GM12878 (cell line): ENCODE measurements at places on chromosomes 7 and 10. TPM values are rescaled to one million over a fixed set of nuclear protein-coding genes. Genes with fewer than 3 reads are reported as not detected.

DNA sequence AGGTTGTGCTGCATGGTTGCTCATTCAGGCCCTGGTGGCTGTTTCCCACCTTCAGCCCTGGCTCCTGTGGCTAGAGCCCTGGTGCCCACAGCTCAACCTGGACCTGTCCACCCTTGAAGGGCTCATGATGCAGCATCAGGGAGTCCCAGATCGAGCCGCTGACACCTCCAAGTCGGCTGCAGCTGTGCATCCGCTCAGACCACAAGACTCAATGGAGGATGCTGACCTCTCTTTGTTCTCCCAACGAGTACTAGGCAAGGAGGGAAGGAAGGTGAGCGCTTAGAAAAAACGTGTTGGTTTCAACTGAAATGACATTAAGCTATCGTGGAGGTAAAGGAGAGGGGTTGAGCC, 9.5 kb upstream of the C10orf95 start:
- no peaks in the 10 kb centered on the region for H3K36me3 ChIP-seq
- H3K4me1 ChIP-seq: peaks cover 16% of the 10 kb centered on the region
- H3K27ac ChIP-seq: no peak overlapping the region
- DNase-seq: no peak

DNA sequence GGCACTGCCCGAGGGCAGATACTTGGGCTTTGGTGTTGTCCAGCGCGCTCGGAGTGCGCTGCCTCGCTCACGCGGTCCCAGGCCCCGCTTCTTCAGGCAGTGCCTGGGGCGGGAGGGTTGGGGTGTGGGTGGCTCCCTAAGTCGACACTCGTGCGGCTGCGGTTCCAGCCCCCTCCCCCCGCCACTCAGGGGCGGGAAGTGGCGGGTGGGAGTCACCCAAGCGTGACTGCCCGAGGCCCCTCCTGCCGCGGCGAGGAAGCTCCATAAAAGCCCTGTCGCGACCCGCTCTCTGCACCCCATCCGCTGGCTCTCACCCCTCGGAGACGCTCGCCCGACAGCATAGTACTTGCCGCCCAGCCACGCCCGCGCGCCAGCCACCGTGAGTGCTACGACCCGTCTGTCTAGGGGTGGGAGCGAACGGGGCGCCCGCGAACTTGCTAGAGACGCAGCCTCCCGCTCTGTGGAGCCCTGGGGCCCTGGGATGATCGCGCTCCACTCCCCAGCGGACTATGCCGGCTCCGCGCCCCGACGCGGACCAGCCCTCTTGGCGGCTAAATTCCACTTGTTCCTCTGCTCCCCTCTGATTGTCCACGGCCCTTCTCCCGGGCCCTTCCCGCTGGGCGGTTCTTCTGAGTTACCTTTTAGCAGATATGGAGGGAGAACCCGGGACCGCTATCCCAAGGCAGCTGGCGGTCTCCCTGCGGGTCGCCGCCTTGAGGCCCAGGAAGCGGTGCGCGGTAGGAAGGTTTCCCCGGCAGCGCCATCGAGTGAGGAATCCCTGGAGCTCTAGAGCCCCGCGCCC, at the start of gene NPY:
Gene NPY (plus strand): TSS at position 294 of the 802 bp plus-strand sequence. CDS start 1,051 bp downstream, outside the sequence.
- no peaks in the 10 kb centered on the region for H3K36me3 ChIP-seq
- H3K4me3 ChIP-seq: peak within 1 kb of the TSS; percentile 43
- DNase-seq: no peak
- H3K4me1 ChIP-seq: peaks cover 7% of the 10 kb centered on the region; the same call in 1 of the 2 replicates
- H3K27ac ChIP-seq: no peak within 1 kb of the TSS
- peaks cover 15% of the 10 kb centered on the region for H3K27me3 ChIP-seq

DNA sequence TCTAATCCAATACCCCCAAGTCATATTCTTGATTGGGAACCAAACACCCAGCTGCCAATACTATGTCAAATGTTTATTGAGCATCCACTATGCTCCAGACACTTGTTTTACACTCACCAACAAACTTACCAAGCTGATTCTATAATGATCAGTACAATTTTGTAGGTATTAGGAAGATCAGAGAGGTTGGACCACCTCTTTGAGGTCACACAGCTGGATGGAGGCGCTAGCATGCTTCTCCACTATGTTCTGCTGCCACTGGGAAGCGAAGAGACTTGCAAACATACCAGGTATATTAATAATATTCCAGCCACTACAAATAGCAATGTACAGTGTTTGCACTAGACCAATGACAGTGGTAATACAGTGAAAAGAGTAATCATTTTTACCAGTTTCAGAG, 25.6 kb upstream of the SEPHS1 start:
- no peak overlapping the region for H3K27ac ChIP-seq
- no peaks in the 10 kb centered on the region for H3K4me1 ChIP-seq
- no peak overlapping the region for H3K4me3 ChIP-seq

GRCh38 chr7:79078273-79078672, 375.2 kb downstream of the MAGI2 start:
- H3K27ac ChIP-seq: no peak overlapping the region
- no peak for DNase-seq
- H3K36me3 ChIP-seq: no peaks in the 10 kb centered on the region
- no peaks in the 10 kb centered on the region for H3K27me3 ChIP-seq
- H3K4me3 ChIP-seq: no peak overlapping the region

- peak overlapping the region; percentile 30 for H3K27ac ChIP-seq
- no peaks in the 10 kb centered on the region for H3K36me3 ChIP-seq
- H3K27me3 ChIP-seq: no peaks in the 10 kb centered on the region
- peaks cover 23% of the 10 kb centered on the region for H3K4me1 ChIP-seq
- no peak overlapping the region for H3K4me3 ChIP-seq
Measured at GRCh38 chr10:89653410-89653869, 8.4 kb upstream of the PANK1 start.

DNA sequence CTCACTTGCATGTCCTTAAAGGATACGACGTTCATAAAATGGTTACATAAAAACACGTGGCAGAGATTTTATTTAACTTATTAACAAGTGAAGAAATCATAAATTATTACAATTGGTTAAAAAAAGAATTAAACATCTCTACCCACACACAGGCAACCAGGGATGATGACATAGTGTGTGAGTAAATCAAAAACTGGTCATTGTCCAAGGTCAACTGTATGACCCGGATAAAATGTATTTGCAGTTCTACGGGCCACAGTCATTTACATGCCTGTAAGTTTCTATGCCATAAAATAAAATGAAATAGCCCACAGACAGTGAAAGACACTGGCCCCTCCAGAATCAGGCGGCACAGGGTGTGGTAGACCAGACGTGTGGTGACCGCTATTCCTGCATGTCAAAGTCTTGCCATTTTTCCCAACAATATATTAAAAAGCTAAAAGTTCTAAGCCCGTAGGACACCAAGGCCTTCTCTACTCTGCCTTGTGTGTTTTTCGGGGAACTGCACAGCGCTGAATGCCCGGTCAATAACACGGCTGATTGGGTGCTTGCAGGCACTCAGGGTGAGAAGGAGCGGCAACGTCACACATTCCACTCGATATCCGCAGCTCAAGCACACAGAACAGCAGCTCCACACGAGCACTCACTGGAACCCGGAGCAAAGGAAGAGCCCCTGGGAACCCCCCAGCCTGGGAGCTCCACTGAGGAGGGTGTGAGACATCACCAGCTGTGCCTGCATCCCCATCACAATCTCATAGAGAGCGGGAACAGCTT, 143.3 kb upstream of the PPP2R2D start:
- no peaks in the 10 kb centered on the region for H3K36me3 ChIP-seq
- no peaks in the 10 kb centered on the region for H3K27me3 ChIP-seq
- no peak overlapping the region for H3K4me3 ChIP-seq
- no peaks in the 10 kb centered on the region for H3K4me1 ChIP-seq
- no peak overlapping the region for H3K27ac ChIP-seq
- DNase-seq: no peak

- peaks cover 40% of the 10 kb centered on the region for H3K4me1 ChIP-seq
- no peaks in the 10 kb centered on the region for H3K36me3 ChIP-seq
- H3K27ac ChIP-seq: peak overlapping the region; percentile 98
- H3K4me3 ChIP-seq: peak overlapping the region; percentile 43; the same call in 1 of the 2 replicates
Measured at GRCh38 chr7:45026013-45026412, 26.0 kb downstream of the CCM2 start.

DNA sequence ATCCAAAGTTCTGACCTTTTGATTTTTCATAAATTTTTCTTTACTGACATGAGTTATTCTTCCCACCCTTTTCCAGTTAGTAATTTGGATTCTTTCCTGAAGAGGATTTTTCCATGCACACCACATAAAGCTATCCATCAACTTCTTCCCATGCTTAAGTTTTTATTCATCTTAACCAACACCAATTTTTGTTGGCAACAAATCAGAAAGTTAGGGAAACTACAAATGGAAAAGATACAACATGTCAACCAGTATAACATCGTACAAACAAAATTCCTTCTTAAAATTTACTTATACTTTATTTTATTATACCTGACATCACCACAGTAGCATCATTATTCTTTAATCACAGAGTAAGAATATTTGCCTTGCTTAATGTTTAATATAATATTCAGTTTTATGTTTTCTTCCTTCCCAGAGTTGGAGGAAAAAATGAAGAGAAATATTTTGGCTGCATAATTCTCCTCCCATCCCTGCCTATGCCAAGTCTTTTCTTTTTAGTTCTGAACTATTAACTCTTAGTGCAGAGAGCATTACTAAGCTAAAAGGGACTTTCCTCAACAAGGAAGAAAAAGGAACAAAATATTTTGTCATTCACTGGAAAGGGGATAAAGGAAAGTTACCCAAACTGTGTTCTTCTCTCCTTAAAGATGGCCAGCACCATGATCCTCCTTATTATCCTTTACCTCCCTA, 67.5 kb upstream of the MEOX2 start:
- no peak overlapping the region for H3K4me3 ChIP-seq
- no peak overlapping the region for H3K27ac ChIP-seq
- no peak for DNase-seq
- H3K4me1 ChIP-seq: no peaks in the 10 kb centered on the region
- no peaks in the 10 kb centered on the region for H3K27me3 ChIP-seq

GRCh38 chr10:104452977-104453376, 99.3 kb downstream of the CFAP58 start:
- H3K27ac ChIP-seq: no peak overlapping the region
- H3K4me1 ChIP-seq: no peaks in the 10 kb centered on the region
- no peak for DNase-seq
- H3K4me3 ChIP-seq: no peak overlapping the region

GRCh38 chr10:34237898-34238455, 577.1 kb downstream of the PARD3 start:
- no peak for DNase-seq
- H3K36me3 ChIP-seq: no peaks in the 10 kb centered on the region
- H3K4me3 ChIP-seq: no peak overlapping the region
- no peak overlapping the region for H3K27ac ChIP-seq
- no peaks in the 10 kb centered on the region for H3K27me3 ChIP-seq

DNA sequence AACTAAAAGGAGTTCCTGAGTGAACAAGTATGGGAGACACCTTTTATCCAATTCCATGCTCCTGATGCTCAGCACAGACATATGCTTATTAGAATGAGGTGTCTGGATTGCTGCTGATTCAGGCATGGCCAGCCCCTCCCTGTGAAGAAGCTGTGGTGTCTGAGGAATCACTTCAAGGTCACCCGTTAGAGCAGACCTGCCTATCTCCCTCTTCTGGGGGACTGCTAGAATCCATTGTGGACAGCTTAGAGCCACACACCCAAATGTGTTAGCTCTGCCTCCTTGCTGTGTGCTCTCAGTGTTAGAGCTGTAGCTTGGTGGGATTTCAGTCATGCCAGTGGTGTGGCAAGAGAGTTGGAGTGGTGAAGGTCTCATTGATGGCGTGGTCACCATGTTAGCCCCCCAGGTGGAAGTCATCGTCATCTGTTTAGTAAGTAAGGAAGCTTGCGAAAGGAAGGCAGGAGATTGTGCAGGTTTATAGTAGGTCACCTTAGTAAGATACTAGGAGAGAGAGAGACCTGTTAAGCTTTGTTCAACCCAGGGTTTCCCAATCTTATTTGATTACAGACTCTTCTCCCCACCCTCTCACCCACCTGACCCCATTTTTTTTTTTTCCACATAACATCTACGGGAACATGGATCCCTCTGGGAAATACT, 12.8 kb downstream of the PRXL2A start:
- peak overlapping the region; percentile 47; the same call in 1 of the 2 replicates for H3K27ac ChIP-seq
- H3K4me3 ChIP-seq: no peak overlapping the region
- DNase-seq: no peak

PKD2L1 gene
- 0.05 and 0.08 TPM in 2 replicates for total RNA-seq

SPRN gene
- not detected in 2 replicates for total RNA-seq

ZNF239 gene
- 0.35 and 0.51 TPM in 2 replicates for total RNA-seq

CPN1 gene
- 0.10 and 0.11 TPM in 2 replicates for total RNA-seq

STEAP1 gene
- 2.1 and 3.2 TPM in 2 replicates for total RNA-seq

TMEM213 gene
- not detected in 2 replicates for total RNA-seq
